ENCODE measurements at places on chromosomes 13 and 19. TPM values are rescaled to one million over a fixed set of nuclear protein-coding genes. Genes with fewer than 3 reads are reported as not detected.

The ITGBL1 gene
- 0.39 TPM for polyA plus RNA-seq

The CPT1C gene
- polyA plus RNA-seq, result 5.9 TPM

DNA sequence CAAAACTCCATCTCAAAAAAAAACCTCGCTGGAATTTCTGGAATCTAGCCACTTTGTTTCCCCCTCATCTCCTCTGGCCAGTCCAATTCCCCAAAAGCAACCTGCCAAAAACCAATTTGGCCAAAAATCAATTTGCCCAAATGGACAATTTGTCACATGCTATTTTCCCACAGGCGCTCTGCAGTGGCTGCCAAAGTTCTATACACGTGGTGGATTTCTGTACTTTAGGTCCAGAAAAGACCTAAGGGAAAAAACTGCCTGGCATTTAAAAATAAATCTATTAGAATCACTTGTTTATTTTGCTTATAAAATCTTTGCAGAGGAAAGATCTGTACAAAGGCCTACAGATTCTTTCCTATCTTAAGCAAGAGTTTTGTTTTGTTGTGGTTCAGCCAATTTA lies 79.4 kb downstream of the MAP4K1 start:
- no peak for DNase-seq

The DACH1 gene
- not detected for polyA plus RNA-seq

The LGALS7B gene
- polyA plus RNA-seq, result 687 TPM

DNA sequence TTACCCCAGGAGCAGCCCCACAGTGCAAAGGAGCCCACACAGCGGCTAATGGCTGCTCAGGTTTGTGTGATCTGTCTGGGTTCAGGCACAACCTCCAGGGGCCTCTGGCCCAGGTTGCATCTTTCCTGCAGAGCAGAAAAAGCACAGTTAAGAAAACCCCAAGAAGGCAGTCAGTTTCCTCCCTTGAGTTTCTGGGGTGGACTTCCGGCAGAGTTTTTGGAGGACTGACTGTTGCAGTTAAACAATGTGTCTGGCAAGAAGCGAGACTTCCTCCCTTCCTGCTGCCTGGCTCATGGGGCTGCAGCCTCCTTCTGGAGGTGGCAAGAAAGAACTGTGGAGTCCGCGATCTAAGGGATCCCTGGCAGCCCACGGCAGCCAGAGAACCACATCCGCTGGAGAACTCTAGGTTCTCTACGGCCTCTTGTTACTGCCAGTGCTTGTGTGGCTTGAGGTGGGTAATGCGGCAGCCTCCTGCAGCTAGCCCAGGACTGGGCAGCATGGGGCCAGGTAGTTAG lies 114.4 kb downstream of the ZDHHC20 start:
- no peak for DNase-seq

DNA sequence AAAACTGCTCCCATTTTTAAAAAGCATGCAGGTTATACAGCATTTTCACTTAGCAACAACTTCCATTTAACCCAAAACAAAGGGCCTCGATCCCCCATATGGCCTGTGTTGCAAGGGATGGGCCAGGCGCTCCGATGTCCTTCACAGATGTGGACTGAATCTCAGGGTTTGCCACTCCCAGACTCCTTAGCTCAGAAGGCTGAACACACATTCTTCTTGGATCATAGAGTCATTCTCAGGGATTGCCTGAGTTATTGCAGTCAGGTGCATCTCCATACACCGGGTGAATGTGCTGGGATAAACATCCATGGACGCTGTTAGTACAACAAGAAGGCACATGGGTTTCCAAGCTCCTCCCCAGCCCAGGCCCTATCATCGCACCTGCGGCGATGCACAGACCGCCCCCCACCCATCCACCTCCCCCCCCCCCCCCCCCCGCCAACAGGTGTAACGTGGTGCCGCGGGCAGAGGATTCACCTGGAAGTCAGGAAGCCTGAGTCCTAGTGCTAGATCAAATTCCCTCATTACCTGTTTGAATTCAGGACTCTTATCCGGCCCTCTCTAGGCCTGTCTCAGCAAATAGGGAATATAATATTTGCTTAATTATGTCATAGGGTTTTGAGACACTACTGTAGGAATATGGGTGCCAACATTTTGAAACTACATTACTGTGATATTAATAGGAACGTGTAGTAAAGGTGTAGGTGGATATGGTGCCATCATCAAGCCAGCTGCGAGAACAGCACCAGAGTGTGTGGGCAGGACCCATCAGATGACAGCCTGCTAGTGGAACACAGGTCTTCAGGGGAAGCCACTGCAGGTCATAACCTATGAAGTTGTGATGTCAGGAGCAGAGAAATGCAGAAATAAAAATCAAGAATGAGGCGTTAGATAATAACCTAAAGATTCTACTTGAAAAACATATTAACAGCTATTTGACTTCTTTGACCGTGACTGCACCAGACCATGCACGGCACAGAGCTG lies 110.9 kb downstream of the SACS start:
- DNase-seq, result peak; percentile 14

The MATK gene
- polyA plus RNA-seq, result not detected
